Cortex of kidney (tissue), 1 donor: ENCODE measurements at places on chromosomes 2 and 18.

GRCh38 chr2:191946471-191947182 is 99.7 kb upstream of the CAVIN2 start:
- no peak for DNase-seq

DNA sequence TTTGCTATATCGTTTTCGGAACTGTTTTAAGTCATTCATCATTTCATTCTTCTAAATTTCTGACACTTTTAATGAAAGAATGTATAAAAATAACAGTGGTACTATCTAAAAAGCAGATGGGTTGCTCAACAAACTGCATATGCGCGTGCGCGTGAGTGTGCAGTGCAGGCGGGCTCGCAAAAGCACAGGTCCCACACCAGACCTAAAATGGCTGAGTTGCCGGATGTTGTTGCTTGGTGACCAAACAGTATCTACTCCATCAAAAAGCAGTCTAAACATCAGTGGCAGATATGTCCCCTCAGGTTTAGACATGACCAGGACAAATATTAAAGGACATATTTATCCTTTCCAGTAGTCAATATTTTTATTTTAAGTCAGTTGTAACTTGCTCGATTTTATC is 5.1 kb downstream of the NOL4 start:
- no peak for DNase-seq

GRCh38 chr2:82428251-82428650 is 2030.8 kb downstream of the SUCLG1 start:
- no peak for DNase-seq

GRCh38 chr2:24456599-24457556 is 34.2 kb upstream of the NCOA1 start:
- no peak for DNase-seq

- DNase-seq = no peak
Observed at GRCh38 chr18:52652391-52652790, 312.4 kb downstream of the DCC start.

GRCh38 chr2:96868555-96869280 is 1.2 kb downstream of the SEMA4C start:
- no peak for DNase-seq

DNA sequence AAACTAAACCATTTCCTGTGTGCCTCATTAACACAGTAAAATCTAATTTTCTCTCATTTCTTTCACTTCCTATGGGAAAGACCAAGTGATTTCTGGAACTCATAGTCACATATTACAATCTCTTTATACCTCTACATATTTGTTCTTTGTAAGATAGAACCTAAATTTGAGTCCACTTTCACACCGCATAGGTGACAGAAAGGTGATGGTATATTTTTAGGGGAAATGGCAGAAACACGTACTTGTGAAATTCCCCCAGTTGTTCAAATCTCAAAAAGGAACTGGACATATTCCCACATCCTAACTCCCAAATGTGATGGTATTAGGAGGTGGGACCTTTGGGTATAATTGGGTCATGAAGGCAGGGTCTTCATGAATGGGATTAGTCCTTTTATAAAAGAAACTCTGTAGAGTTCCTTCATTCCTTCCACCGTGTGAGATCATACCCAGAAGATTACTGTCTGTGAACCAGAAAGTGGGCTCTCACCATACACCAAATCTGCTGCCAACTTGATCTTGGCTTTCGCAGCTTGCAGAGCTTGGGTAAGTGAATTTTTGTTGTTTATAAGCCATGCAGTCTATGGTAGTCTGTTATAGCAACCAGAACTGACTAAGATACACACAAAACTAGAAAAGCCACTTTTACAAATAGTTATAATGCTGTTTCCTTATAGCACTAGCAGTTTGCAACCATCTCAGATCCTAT is 542.1 kb downstream of the DSC3 start:
- DNase-seq = no peak

DNA sequence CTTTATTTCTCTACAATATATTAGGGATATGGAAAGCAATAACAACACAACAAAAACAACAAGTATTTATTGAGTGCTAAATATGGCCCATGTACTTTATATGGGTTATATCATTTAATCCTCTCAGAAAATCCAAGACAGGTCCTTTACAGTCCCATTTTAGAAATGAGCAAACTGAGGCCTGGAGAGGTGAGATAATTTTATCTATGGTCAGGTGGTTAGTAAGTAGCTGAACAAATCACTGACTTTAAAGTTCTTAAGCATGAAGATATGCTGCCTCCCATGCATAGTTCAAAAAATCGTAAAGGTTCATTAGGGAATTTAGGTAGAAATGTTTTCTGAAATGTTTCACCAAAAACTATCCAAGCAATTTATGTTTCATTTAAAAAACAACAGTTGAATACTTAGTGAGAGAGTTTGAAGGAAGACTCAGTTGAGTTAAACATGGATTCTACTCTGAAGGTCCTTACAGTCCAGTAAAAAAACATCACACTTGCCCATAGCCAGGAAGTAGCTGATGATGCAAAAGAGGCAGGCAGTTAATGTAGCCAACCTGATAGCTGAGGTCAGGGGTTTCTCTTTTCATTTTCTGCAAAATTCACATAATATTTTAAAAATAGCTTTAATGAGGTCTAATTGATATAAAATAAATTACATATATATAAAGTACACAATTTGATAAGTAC is 7.6 kb upstream of the NFE2L2 start:
- DNase-seq = no peak

DNA sequence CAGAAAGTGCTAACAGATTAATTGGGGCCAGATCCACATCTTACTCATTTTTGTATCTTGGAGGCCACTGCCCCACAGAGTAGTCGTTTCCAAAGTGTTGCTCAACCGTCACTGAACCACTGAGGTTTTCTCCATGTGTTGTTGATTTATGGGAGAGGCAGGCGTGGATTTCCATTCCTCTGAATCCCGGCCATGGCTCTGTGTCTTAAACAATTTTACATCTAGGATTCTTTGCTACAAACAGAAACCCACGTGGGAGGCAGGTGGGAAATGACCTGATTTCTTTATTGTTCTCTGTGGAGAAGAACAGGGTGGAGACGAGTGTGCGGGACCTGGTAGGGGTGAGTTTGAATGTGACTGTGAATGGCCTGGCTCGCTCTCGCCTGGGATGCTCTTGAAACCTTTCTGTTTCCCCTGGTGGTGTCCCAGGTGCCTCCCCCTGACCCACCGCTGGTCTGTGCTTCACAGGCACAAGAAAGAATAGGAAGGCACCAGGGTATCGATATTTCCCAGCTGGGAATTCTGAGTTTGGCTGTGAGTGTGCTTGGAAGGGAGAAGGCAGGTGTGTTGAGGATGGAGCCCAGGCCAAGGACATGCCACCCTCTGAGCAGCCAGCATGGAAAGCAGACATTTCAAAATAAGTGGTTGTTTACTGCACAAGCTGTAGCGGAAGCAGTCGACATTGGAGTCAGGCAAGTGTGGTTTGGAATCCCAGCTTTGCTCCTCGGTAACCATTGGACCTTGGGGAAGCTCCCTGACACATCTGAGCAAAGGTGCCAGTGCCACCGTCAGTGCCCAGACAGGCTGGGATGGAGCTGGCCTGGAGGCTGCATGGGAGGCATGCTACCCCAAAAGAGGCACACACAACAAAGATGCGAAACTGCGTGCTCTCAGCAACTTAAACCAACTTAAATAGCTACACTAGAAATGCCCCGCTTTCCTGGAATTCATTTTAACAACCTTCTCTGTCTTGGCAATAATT is 50.0 kb downstream of the LPIN1 start:
- no peak for DNase-seq

GRCh38 chr2:178125125-178125524 is 12.9 kb downstream of the RBM45 start:
- no peak for DNase-seq

GRCh38 chr2:193946806-193947205 is 1710.2 kb upstream of the SLC39A10 start:
- DNase-seq = no peak

- DNase-seq = no peak
Observed at GRCh38 chr2:207008105-207008990, 69.0 kb downstream of the CPO start.

DNA sequence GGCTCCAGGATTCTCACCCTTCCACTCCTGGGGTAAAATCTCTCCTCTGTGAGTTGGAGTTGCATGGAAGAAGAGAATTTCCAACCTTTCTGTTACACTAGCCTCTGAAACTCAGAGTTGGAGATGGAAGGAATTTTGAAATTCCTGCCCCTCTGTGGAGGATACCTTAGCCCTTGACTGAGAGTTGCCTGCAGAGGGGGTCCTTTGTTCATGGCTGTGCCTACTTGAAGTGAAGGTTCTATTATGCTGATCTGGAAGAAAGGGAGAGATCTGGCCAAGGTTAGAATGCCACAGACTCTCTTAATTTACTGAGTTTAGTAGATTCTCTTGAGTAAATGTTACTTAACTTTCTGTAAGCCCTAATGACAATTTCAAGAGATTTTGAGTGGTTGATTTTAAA is 626.6 kb upstream of the GYPC start:
- DNase-seq = no peak

- no peak for DNase-seq
Observed at GRCh38 chr2:134642938-134643337, 75.9 kb downstream of the TMEM163 start.

GRCh38 chr2:120736202-120736623 is 545 bp downstream of the GLI2 start:
- DNase-seq = no peak

GRCh38 chr2:237207646-237208045 is 122.0 kb downstream of the COPS8 start:
- no peak for DNase-seq

GRCh38 chr2:229674830-229675530 is 39.4 kb downstream of the DNER start:
- no peak for DNase-seq

DNA sequence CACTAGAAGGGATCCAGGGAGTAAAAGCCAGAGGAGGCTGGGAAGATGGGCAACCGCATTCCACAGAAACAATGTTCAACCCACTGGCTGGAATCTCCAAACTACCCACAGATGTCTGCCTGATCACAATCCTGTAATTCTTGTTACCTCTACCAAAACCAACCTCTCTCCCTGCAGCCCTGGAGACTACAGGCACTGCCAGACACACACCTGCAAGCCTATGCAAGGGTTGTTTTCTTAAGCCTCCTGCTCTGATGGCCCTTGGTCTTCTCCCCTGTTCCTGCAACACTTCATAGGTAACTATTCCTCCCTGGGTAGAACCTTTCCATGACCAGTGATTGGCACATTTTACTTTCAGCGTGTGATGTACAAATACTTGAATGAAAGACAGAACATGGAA is 21.9 kb downstream of the ST6GAL2 start:
- no peak for DNase-seq

DNA sequence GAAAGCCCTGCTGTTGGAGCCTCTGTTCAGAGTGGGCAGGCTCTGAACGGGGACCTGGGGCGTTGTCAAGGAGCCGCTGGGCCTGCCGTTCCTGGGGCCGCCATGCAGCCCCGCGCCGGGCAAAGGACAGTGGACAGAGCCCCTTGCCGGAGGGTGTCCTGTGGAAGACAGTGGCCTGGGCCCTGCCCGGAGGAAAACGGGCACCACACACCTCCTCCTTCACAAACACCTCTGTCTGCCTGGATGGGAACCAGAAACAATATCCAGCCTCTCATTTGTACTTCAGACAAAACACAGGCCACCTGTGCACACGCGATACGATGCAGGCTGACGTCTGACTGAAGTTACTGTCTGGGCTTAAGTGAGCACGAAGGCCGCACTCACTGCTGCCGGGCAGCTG is 233.7 kb downstream of the TWIST2 start:
- DNase-seq = no peak

DNA sequence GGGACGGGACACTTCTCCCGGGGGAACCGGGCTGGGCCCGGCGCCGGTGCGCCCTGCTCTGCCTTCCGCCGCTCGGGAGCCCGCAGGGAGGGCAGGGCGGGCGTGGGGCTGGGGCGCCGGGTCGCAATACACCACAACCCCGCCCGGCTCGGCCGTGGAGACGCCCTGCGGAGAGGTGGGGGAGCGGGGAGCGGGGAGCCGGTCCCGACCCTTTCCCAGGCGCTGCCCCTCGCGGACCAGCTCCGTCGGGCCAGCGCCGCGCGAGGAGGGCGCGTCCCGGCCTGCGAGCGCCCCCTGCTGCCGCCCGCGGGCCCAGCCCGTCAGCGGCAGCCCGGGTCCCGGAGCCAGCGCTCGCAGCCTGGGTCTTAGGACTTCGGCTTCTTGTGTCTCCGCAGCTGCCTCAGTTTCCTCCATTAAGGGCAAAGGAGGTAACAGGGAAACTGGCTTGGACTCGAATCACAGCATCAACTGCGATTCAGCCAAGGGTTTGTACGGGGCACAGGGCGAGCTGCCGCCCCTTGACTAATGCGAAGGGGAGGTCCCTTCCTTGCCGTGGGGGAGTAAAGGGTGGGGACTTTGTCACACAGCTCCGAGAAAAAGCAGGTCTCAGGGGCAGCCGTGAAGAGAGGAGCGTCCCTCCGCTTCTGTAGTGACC is 635 bp upstream of the ADRA2B start:
- DNase-seq = no peak

DNA sequence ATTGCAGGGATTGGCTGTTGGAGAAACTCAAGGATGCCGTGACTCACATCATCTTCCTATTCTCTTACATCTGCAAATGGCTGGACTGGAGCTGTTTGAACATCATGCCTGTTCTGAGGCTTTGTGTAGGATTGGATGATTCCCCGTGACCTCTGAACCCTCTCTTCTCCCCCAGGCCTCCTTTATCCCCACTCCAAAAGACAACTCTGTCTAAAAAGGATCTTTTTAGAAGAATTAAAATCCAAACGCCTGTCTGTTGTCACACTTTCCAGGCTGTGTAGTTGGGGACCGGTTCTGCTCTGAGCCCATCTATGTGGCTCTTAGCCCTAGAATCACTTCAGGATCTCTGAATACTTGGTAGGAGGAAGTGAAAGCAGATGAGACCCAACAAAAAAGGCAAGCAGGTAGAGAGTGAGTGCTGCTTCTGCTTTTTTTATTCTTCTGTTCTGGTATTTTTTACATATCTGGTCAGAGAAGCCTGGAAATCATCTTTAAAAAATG is 565 bp downstream of the SP140 start:
- DNase-seq = no peak

DNA sequence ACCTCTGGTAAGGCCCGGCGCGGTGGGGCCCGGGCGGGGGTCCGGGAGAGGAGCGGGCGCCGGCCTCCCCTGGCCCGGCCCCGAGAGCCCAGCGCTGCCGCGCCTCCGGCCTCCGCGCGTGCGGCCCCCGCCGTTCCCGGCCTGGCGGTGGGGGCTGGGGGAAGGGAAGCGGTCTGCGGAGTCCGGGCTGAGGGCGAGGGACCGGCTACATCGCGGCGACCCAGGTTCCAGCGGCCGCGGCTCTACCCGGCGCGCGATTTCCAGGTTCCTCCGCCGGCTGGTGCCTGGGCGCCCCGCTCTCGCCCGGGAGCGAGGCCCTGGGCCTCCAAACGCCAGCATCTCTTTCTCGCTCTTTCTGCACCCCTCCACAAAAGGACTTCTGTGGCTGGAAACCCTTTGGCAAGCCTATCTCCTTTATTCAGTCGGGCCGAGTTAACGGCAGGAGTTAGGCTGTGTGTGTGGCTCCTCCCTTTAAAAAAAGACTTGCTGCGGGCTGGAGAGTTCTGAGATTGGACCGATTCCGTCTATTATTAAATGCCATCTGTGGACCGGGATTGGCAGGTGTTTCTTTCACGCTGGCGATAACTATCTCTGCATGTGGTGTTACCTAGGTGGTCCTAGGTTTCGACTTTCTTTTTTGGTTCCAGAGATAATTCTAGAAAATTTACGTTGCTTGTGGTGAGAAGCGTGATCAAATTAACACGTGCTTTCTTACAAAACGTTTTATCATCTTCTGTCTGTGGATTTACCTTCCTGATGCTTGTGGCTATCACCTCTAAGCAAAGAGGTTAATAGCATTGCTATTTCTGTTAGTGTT is 592 bp downstream of the ME2 start:
- no peak for DNase-seq
